GM20000 (cell line): ENCODE measurements at places on chromosomes 6 and 20.

DNA sequence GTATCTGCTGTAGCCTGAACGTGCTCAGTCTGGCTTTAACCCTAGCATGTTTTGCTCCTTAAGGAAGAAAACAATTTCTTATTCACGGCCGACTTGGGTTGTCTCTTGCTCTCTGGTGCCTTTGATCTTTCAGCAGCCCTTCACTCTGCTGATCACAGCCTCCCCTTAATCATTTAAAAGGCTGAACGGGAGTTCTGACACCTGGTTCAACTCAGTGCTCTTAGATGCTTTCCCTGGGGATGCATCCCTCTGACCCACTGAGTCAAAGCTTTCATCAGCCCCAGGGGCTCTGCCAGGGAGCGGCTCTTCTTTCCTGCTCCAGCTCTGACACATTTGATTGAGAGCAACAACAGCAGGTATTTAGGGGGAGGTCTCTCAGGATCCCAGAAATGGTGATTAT, 79.0 kb upstream of the FYN start:
- DNase-seq: no peak

- no peak for DNase-seq
Observed at GRCh38 chr6:101700655-101701054, 307.1 kb downstream of the GRIK2 start.

GRCh38 chr6:141551318-141551717, 581.4 kb upstream of the GJE1 start:
- no peak for DNase-seq

DNA sequence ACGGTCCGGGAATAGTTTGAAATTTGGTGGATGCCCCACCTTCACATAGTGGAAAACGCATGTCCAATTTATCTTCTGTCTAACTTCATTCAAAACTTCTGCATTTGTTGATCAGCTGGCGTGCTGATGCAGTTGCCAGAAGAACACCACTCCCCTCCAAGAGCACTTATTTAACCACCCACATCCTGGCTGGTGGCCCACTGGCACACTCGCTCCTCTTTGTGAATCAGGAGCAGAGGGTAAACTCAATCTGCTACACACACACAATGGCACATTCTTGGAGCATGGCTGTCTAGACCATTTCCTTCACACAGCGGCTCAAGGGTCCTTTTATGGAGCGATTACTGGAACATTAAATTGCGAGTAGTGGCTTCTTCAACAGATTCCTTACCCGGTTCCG, 55.1 kb upstream of the CEP162 start:
- DNase-seq: no peak

DNA sequence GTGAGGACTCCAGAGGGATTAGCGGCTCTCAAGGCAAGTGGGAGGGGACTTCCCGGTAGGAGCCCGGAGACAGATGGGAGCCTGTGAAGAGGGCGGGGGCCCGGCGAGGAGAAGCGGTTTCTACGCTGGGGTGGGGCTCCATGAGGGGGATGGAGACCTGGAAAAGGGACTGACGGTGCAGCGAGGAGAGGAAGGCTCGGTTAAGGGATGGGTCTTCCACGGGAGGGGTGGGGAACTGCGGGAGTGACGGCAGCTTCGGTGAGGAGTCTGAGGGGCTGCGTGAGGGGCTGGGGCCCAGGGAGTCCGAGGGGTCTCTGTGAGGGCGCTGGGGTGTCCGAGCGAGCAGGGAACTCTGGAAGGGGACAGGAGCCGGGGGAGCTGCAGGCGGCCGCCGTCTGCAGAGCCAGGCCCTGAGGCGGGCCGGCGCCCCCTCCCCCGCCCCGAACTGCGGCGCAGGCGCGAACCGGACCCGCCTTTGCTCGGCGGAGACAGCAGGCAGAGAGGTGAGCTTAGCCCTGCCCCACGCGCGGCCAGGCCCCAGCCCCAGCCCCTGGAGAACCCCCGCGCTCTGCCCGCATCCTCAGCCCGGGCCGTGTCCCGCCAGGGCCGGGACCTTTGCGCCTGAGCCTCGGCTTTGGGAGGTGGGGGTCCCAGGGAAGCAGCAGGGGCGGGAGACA, at the start of gene NRSN2:
Gene NRSN2, plus strand, starts transcription at position 472 of the 677 bp plus-strand sequence. CDS start 2,533 bp downstream, outside the sequence.
- peak; percentile 89 for DNase-seq

GRCh38 chr6:44261581-44261980, 3.8 kb downstream of the NFKBIE start:
- DNase-seq: no peak

DNA sequence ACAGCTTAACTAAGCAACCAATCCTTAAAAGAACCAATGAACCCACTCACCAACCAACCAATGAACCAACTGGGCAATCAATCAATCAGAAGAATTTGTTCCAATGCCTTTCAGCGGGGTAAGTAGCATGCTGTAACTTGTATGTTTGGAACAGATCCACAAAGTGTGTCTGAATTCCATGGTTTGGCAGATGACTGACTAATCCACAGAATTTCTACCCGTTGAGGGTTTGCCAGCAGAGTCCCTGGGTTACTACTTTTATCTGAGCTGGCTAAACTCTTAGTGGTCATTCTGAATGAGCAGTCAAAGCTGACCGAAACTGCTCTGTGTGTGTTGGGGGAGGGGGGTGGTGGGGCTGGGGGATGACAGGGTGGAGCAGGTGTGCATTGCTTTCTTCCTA, 125.0 kb upstream of the JAG1 start:
- DNase-seq: no peak

DNA sequence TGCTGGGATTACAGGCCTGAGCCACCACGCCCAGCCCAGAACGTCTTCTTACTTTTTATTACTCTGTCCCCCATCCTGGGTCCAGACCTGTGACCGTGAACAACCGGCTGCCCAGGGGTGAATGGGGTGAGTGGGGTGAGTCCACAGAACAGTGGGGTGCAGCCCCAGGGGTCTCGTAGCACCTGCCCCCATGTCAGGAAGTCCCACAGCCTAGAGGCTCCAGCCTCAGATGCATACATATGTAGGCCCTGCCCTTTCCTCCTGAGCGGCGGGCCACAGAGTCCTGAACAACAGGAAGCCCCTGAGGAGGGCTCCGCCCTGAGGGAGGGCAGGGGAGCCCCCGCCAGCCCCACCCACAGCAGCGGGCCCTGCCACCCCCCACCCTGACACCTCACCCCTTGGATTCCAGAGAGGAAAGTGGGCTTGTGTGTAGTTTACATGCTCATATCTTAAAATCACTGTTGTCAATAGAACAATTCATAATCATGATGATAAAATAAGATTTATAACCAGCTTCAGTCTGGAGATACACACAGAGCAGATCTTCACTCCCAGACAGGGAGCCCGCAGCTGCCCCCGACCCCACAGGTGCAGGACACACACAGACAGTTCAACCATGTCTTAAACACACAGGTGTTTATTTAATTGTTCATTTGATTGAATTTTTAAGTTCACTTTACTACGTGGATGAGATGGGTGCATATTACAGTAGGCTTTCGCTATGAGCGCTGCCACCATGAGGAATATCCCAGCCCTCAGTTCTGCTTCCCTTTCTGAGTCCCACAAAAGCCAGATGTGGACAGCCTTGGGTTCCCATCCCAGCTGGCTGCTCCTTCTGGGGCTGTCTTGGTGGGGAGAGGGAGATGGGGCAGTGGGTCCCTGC, 12.4 kb upstream of the GMEB2 start:
- no peak for DNase-seq

DNA sequence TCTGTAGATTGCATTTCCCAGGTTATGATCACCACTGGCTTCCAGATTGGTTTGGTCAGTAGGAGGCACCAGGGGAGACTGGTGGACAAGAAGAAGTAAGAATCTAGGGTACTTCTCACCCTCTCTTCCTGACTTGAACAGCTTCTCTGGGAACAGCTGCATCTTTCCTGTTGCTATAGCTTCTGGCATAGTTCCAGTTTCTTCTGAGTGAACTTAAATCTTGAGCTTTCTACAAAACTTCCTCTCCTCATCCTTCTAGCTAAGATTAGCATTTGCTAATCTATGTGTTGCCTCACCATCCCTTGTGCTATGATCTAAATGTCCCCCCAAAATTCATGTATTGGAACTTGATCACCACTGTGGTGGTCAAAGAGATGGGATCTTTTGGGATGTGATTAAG, 724.6 kb downstream of the UTRN start:
- DNase-seq: no peak

- DNase-seq: no peak
Observed at GRCh38 chr20:48659858-48660257, 167.9 kb downstream of the PREX1 start.

DNA sequence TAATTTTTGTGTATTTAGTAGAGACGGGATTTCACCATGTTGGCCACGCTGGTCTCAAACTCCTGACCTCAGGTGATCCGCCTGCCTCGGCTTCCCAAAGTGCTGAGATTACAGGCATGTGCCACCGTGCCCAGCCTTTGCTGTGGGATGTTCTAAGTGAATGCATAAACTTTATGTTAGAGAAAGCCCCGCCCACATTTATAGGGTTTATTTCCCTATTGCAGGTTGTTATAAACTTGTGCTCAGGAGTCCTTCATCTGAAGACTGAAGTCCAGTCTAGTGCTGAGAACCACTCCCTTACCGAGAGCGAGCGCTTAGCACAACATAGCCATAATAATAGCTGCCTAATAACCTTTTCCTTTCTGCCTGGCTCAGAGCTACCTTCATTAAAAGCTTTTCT, 75.4 kb upstream of the ZNF217 start:
- no peak for DNase-seq

GRCh38 chr20:15297059-15297875, 959.9 kb upstream of the FLRT3 start:
- no peak for DNase-seq

- no peak for DNase-seq
Observed at GRCh38 chr20:33423141-33423834, 20.3 kb downstream of the SNTA1 start.

DNA sequence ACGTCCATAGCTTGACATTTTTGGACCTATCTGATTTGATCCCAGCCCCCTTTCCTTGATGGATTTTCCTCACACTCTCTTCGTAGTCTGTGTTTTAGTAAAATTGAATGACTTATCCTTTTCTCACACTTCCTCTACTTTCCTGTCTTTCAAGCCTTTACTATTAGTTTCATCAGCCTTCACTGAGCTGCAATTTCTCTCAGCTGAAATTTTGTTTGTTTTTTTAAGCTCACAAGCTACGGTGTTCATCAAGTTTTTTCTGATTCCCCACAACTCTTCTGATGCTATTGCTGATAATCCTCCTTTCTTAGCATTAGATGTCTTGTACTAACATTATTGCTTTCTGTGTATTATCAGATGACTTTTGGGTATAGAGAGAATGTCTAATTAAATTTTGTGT, 263.7 kb downstream of the TBX18 start:
- DNase-seq: no peak

GRCh38 chr20:7272512-7272911, 505.0 kb downstream of the BMP2 start:
- no peak for DNase-seq

- DNase-seq: no peak
Observed at GRCh38 chr6:151109361-151109760, 130.4 kb upstream of the AKAP12 start.

GRCh38 chr20:19745106-19745505, 13.0 kb upstream of the RIN2 start:
- DNase-seq: no peak

DNA sequence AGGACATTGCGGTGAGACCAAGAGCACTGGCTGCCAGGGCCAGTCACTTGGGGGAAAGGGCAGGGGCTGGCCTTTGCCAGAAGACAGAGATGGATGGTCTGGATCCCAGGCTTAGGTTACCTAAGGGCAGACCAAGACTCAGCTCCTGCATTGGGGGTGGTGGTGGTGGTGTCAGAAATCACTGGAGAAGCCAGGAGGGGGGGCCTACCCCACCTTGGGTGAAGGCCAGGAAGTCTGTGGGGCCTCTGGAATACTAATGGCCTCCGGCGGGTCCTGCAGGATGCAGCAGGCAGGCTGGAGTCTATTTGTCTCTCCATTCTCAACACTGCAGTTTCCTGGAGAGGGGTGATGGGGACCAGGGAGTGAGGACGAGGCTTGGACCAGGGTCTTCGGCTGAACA, 32.8 kb downstream of the CD40 start:
- no peak for DNase-seq
